MCF 10A (cell line): ENCODE measurements at places on chromosomes 1 and 21. TPM values are rescaled to one million over a fixed set of nuclear protein-coding genes. Genes with fewer than 3 reads are reported as not detected.

Gene MATN1
- 0.32 and 0.47 TPM in 2 replicates for total RNA-seq

- peaks cover 11% of the 10 kb centered on the region for H3K4me1 ChIP-seq
- peaks cover 12% of the 10 kb centered on the region for H3K36me3 ChIP-seq
- H3K4me3 ChIP-seq = no peak overlapping the region
- no peak for DNase-seq
- H3K27ac ChIP-seq = peak overlapping the region; percentile 20
Observed at GRCh38 chr1:37453647-37454046, 20.7 kb upstream of the ZC3H12A start.

Gene RAB3B
- total RNA-seq = 0.02 and 0.05 TPM in 2 replicates

DNA sequence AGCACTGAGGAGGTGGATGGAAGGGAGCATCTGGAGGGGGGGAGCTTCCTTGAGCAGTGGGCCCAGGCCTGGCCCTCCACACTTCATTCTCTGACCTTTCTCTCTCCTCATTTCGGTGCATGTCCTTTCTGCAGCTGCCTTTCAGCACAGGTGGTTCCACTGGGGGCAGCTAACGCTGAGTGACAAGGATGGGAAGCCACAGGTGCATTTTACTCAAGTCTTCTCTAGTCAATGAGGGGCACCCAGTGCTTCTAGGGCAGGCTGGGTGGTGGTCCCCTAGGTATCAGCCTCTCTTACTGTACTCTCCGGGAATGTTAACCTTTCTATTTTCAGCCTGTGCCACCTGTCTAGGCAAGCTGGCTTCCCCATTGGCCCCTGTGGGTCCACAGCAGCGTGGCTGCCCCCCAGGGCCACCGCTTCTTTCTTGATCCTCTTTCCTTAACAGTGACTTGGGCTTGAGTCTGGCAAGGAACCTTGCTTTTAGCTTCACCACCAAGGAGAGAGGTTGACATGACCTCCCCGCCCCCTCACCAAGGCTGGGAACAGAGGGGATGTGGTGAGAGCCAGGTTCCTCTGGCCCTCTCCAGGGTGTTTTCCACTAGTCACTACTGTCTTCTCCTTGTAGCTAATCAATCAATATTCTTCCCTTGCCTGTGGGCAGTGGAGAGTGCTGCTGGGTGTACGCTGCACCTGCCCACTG is 43.2 kb downstream of the YARS1 start:
- H3K4me3 ChIP-seq = no peak overlapping the region
- DNase-seq = no peak
- H3K4me1 ChIP-seq = peaks cover 27% of the 10 kb centered on the region

DNA sequence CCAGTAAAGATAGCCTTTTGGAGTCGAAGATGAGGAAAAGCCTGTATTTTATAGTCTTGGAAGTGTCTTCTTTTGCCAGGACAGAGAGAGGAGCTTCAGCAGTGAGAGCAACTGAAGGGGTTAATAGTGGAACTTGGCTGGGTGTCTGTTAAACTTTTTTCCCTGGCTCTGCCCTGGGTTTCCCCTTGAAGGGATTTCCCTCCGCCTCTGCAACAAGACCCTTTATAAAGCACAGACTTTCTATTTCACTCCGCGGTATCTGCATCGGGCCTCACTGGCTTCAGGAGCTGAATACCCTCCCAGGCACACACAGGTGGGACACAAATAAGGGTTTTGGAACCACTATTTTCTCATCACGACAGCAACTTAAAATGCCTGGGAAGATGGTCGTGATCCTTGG is at the start of gene VCAM1:
Gene VCAM1 (plus strand): TSS at position 253 of the 400 bp plus-strand sequence. CDS start 119 bp downstream, at position 372.
- H3K36me3 ChIP-seq = no peaks in the 10 kb centered on the region
- DNase-seq = no peak
- H3K4me1 ChIP-seq = peaks cover 8% of the 10 kb centered on the region
- no peak within 1 kb of the TSS for H3K4me3 ChIP-seq

Gene TNFSF4
- total RNA-seq = 0.23 and 0.74 TPM in 2 replicates
